Body of pancreas (tissue), 4 donors: ENCODE measurements at places on chromosomes 3 and 15.

DNA sequence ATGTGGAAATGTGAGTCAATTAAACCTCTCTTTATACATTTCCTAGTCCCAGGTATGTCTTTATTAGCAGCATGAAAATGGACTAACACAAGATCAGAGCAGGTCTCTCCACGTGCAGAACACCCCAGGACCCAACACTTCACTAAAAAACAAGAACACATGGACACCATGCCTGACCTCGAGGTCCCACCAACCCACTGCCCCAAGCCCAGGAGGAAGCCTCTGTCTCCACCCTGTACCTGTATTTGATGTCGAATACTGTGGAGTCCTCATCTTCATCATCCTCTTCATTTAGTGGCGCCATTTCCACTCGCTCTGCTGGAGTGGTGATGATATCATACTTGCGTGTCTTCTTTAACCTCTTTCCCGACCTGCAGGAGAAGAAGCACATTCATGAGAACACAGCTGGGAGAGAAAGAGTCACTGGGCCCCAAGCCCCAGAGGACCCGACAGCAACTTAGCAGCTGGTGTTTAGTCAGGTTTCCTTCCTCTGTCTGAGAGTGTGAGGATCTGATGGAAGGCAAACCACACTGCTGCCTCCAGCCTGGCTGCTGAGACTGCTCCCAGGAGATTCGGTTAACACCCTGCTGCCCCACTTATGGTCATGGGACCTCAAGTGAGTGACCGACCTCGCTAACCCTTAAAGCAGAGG, 25.5 kb downstream of the FAM174B start:
- DNase-seq, result no peak

DNA sequence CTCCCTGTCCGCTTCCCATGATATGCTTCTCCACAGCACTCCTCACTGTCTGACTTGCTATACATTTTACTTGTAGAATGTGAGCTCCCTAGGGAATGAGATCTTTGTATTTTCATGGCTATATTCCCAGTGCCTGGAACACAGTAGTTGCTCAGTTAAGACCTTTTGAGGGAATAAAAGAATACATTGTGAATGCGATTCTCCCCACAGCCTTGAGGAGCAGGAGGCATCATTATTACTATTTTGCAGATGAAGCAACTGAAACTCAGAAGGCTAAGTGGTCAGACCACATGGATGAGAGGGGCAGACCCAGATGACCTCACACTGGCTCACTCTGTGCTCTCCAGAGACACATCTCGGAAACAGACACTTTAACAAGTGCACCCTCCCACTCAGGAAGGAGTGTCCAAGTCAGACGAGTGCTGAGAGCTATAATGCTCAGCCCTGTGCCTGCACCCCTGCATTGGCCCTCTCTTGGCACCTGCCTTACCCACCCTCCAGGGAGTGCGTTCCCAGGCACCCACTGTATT, 46.8 kb downstream of the SST start:
- DNase-seq, result no peak

GRCh38 chr3:100463002-100463401, 29.4 kb upstream of the TMEM45A start:
- peak; percentile 34 for DNase-seq

DNA sequence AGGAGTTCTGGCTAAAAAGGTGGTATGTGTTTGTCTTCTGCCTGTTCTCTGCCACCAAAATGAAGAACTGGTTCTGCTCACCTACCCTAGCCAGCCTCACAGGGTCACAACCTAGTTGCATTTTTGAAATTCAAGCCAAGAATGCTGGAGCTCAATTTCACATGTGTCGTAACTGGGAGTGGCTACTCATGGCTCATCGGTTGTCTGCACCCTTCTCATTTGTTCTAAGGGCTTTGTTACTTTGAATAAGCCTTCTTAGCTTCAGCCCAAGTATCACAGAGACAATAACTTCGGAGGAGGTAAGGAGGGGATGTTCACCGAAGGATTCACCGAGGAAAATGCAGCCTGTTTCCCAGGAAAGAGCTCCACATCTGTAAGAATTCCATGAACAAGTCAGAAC, 134.3 kb upstream of the RARB start:
- no peak for DNase-seq

- no peak for DNase-seq
Measured at GRCh38 chr15:73923488-73924164, 2.6 kb upstream of the LOXL1 start.

- DNase-seq, result peak; percentile 39
Measured at GRCh38 chr3:195238586-195239118, 32.3 kb downstream of the XXYLT1 start.

- DNase-seq, result no peak
Measured at GRCh38 chr3:52051444-52051843, 4.9 kb downstream of the DUSP7 start.

- peak; percentile 49 for DNase-seq
Measured at GRCh38 chr15:37100966-37101215, 542 bp upstream of the MEIS2 start.
